ENCODE measurements at places on chromosomes 13 and 19.

DNA sequence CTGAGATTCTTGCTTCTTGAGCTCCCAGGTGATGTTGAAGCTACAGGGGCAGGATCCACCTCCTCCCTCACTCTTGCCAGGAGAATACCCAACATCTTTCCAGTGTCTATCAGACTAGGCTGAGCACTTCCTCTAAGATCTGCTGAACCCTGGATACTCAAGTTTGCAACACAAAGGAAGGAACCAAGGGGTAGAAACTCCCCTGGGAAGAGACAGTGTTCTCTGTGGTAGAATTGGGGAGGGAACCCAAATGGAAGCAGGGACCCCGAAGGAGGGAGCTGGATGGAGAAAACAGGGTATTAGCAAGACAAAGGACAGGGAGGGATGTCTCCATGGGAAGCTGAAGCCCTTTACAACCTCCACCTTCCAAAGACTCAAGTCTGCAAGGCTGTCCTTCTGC is 117.6 kb downstream of the DNAJC15 start:
- no peak for DNase-seq

- peak; percentile 54 for DNase-seq
Measured at GRCh38 chr19:49749055-49749716, 13.9 kb downstream of the TSKS start.

- peak; percentile 68 for DNase-seq
Measured at GRCh38 chr19:2523630-2524311, 47.8 kb downstream of the GADD45B start.

DNA sequence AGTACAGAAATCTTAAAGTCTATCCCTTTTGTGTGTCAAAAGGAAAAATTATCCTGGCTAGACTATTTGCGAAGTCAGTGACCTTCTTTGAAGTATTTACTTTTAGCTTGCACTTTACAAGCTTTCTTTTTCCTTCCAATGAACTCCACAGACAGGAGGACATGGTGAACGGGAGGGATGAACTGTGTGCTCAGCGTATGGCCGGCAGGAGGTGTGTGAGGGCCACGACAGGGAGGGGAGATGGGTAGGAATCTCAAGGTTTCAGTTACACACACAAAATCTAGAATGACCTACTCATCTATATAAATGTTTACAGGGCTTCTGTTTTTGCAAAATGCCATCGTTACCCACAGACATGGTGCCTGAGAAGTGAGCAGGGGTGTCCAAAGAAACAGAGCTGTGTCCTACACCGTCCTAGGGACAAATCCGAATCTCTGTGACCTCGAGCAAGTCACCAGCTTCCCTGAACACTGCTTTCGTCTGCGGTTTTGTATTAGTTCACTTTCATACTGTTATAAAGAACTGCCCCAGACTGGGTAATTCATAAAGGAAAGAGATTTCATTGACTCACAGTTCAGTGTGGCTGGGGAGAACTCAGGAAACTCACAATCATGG is 537.2 kb downstream of the LIG4 start:
- DNase-seq = peak; percentile 60

- no peak for DNase-seq
Measured at GRCh38 chr13:81988567-81988966, 1647.6 kb upstream of the SPRY2 start.

DNA sequence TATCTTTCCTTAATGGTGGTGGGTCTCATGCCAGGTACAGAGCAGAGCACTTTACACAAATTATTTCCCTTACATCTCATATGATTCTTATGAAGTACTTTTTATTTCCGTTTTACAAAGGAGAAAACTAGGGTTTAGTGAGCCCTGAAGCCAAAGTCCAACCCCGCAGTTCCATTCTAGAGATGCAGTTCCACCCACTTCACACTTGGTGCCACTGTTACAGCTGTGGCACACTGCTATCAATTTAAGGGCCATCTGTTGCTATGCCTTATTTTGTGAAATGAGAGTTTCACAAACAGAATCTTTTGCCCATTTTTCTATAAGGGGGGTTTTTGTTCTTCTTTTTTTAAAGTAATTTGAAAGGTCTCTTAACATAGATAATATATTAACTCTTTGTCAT is 12.9 kb downstream of the MIPEP start:
- DNase-seq = peak; percentile 50

- peak; percentile 79 for DNase-seq
Measured at GRCh38 chr19:46748325-46749109, 2.3 kb upstream of the STRN4 start.

- DNase-seq = peak; percentile 88
Measured at GRCh38 chr13:21478881-21479808, 20.0 kb upstream of the ZDHHC20 start.

GRCh38 chr13:106318941-106319411 is 216.5 kb downstream of the EFNB2 start:
- DNase-seq = peak; percentile 98

DNA sequence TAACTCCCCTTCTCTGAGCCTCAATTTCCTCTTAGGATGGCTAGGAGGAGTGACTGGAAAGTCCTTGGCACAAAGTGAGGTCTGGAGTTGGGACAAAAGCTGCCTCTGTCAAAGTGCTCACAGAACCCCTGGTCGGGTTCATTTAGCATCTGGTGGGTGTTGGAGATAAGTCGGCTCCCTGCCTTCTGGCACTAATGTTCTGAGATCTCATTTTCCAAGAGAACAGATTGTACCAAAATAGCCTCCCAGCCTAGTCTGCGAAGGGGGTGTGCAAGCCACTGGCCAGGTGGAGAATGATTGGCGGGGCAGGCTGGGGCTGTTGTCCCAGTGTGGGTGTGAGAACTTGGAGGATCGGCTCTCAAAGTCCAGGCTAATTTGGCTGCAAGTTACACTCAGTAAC is 20.7 kb upstream of the NWD1 start:
- DNase-seq = no peak

DNA sequence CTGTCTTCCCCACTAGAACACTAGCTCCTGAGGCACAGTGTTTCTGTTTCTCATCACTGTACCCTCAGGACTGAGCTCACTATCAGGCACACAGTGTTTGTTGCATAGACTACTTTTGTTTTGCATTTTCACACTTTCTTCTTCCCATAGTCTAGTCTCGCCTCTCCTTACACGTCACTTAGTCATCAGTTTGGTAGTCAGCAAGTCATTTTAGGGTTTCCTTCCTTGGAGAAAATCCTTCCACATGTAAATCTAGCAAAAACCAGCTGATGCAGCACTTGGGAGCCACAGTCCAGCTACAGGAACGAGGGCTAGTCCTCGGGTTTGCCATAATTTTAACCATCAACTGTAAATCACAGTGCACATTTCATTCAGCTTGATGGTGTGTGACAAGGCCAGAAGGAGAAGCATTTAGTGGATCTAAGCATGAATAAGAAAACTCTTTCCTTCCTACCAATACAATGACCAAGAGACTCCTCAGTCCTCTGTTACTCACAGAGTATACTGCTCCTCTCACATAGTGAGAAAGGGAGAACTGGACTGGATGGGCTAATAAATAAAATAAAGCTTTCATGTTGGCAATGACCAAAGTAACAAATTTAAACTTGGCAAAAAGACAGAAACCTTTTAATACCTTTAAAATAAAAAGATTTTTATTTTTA is 221.0 kb downstream of the KLF12 start:
- peak; percentile 69 for DNase-seq

- no peak for DNase-seq
Measured at GRCh38 chr19:9786342-9786741, 17.8 kb upstream of the ZNF846 start.

DNA sequence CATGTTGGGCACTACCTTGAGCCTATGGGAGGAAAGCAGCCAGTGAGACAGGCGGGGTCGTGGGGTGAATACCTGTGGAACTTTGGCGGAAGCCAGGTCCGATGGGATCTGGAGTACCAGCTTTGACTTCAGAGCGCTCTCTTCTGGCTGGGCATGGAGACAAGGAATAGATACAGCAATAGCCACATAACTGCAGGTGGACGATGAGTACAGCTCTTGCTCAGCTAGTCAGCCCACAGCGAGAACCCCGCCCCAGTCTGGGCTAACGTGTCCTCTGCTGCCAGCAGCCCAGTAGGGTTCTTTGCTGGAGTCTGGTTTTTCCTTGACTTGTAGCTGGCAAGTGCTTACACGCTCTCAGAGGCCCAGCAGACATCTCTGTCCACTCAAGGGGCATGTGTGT is 83.4 kb downstream of the SIPA1L3 start:
- peak; percentile 28 for DNase-seq

DNA sequence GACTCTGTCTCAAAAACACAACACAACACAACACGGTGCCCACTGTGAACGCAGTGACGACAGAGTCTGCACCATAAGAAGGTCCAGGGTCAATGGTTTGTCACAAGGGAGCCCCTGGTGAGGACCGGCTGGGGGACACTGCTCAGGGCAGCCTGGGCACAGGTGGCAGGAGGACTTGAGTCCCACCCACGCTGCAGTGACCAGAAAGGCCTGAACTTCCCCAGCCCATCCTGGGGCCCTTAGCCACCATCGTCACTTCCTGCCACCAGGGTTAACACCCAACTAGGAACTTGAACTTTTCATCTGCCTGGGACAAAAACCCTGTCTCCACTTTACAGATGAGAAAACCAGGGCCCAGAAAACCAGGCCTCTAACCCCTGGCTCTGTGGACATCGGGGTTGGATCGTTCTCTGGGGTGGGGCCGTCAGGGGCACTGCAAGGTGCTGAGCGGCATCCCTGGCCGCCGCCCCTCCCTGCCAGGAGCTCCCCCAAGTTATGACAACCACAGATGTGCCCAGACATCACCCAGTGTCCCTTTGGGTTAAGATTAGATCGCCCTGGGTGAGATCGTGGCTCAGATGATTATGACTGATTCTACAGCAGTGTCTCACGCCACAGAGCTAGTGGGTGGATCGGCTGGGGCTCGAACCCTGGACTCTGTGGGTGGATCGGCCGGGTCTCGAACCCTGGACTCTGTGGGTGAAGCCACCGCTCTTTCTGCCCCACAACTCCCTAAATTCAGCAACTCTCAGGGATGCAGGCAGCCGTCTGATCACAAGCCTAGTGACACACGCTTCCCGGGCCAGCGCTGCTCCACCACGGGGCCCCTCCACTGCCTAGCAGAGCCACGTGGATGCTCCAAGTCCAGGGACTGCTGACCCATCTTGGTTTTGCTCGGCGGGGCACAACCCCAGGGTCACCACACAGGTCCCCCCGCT is 14.0 kb downstream of the MOB3A start:
- no peak for DNase-seq

DNA sequence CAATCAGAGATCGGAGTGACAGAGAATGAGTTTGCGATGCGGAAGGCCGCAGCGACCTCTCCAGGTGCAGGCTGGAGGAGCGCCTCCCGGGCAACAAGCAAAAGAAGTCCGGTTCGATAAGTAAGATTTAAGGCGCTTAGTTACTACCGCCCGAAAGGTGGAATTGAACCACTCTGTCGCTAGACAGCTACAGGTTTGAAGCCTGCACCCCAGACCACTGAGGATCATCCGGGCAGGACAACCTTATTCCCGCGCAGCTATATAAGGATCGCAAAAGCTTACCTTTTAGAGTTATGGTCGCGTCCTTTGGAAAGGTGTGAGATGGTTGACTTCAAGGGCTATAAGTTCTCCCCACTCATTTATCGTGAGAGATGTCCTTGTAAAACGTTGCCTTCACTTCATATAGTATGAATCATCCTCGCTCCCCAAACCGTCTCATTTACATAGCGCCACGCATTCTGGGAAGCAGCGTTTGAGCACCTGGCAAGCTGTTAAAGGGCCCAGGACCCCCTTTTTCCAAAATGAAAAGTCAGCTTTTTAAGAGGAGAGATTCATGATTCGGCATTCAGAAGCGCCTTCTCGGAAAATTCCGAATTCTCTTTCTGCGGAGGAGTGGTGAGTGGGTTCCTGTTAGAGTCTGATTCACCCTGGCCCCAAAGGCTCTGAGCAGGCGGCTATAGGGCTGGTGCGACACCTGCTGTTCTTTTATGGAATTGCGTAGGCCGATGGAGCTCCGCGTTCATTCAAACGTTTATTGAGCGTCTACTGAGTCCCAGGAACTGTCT is 10.8 kb downstream of the FOSB start:
- DNase-seq = peak; percentile 98

DNA sequence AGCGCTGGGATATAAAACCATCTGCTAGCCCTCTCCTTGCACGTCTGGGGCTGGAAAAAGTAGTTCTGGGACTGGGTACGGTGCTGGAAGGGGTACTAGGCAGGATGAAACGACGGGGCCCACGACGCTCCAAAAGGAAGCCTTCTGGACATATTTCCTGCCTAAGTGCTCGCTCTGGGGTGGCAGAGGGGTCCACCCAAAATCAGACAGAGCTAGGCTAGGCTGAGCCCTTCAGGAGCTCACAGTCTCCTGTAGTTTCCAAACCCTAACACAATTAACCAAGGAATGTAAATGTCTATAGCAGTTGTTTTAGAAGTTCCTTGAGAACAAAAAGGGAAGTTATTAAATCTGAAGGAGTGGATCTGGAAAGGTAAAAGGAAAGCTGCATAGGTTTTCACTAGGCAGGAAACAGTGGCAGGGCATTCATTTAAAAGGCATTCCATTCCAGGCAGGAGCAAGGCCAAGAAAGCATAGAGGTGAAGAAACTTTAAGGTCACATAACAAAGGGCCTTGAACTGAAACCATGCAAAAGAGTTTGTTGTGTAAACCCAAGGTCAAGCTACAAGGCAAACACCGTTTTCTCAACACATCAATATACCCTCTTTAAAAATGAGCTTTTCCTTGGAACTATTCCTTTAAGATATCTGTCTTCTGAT is 634 bp upstream of the DIAPH3 start:
- DNase-seq = peak; percentile 34

GRCh38 chr19:739998-740715 is 10.8 kb upstream of the MISP start:
- no peak for DNase-seq

- DNase-seq = peak; percentile 39
Measured at GRCh38 chr13:40662866-40663265, 3.6 kb downstream of the FOXO1 start.

DNA sequence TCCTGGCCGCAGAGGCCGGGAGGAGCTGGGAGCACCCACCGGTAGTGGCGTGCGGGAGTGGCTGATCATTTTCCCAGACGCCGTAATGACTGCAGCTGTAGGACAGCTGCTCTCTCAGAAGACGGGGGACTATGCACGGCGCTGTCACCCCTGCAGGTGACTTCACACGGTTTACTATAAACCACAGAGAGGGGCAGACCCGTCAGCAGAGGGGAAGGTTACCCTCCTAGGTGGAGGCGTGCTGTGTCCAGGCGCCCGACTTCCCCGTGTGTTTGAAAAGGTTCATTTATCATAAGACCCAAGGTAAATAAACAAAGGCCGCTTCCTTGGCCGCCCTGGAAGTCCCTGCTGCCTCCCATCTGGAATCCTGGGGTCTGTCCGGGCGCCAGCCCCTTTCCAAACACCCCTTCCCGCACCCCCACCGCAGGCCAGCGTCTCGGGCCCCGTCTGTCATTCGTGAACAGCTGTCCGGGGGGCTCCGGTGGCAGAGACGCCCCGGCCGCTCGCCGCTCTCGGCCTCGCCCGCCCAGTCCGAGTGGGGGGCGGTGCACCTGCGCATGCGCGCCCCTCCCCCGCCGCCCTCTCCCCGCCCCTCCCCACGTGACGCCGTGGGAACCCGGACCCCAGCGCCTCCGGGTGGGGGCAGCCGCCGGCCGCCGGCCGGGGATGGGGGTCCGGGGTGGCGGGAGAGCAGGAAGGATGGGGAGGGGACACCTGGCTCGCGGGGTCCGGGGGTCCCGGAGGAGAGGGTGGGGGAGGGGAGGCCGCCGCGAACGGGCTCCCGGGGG is 915 bp downstream of the SHC2 start:
- DNase-seq = peak; percentile 33

DNA sequence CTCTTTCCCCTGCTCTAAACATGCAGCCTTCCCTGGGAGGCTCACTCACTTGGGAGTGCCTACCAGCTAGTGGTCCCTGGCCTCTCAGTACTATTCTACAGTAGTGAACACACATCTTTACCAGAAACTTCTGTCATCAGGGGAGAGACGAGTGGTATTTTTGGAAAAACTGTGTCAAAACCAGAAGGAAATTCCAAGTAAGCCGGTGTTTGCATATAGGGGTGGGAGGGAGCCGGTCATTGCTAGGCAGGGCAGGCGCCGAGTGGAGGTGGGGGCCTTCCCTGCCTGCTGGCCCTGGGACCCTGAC is 7.0 kb downstream of the RPS9 start:
- no peak for DNase-seq

All from choroid plexus epithelial cell (primary cell).